ENCODE measurements at places on chromosomes 6 and 20. TPM values are rescaled to one million over a fixed set of nuclear protein-coding genes. Genes with fewer than 3 reads are reported as not detected.

The SPATA2 gene
- 3.6 TPM for total RNA-seq

The FAM217A gene
- not detected for total RNA-seq

The RIPOR2 gene
- 2.9 TPM for total RNA-seq

The IL17A gene
- total RNA-seq, result not detected

The SLC13A3 gene
- 2.2 TPM for total RNA-seq

The PLTP gene
- total RNA-seq, result 75.1 TPM
